ENCODE measurements at places on chromosomes 1 and 21.

DNA sequence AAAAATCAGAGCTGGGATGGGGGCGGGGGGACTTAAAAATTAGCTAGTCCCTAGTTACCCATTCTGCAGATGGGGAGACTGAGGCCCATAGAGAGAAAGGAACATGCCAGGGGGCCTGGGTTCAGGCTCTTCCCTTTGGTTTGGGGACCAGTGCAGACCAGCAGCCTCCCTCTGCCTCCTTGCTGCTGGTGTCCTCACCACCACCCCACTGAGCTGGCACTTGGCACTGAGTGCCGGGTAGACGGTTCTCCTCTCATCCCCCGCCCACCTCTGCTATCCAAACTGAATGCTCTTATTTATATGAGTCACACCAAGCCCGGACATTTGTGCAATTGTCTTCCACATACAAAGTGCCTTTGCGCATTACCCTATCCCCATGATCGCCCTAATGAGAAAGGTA, 39.2 kb downstream of the CAMK2N1 start:
- DNase-seq: no peak

- DNase-seq: no peak
Measured at GRCh38 chr1:204343802-204344201, 15.9 kb downstream of the PLEKHA6 start.

- DNase-seq: peak; percentile 19
Measured at GRCh38 chr1:224182057-224182865, 779 bp upstream of the DEGS1 start.

GRCh38 chr21:41442481-41443186, 16.6 kb downstream of the MX1 start:
- DNase-seq: no peak

DNA sequence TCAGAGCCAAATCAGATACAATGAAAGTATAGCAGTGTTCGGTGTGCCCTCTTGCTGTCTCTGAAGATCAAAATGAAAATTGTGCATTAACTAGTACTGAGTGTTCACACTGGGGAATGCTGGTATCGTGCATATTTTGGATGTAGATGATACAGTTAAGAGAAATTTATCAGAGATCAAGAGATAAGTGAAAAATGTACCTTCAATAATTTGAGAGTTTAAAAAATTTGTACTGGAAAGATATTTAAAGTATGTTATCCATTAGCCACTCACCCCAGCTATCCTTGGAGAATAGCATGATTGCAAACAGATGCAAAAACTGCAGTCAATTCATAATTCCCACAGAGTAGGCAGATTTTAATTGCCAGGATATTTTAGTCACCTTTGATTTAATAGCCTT, 56.4 kb downstream of the GREM2 start:
- no peak for DNase-seq

DNA sequence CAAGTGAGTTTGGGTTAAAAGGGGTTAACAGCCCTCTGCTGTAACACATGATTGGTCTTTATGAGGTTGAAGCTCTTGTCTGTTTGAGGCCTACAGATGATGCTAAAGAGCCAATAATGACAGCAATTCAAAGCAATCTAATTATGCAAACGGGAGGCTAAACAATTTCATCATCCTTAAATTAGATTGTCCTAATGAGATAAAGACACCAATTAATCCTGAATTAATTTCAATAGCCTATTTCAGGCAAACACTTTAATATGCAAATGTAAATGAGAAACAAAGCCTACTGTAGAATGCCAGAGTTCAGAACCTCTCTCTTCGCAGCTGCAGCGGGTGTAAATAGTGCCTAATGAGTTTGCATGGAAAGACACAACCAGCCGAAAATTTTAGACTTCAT, 504.7 kb upstream of the PBX1 start:
- no peak for DNase-seq

GRCh38 chr1:248924696-248925532, 18.9 kb downstream of the PGBD2 start:
- DNase-seq: no peak

DNA sequence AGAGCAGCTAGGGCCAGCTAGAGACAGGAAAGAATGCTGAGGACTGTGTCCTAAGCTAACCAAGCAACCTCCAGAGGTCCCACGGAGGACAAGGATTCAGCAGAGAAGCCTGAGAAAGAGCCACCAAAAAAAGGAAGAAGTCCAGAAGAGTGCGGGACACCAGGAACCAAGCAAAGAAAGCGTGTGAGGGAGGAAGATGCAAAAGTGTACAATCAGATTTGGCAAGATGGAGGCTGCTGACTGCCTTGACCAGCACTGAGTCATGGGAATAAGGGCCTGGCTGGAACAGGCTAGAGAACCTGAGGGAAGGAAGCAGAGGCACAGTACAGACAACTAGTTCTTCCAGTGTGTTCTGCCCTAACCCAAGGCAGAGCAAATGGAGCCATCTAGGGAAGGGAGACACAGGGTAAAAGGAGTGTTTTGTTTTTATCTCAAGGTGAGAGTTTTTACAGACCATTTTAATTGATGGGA, 18.5 kb downstream of the TP53BP2 start:
- DNase-seq: no peak

Data from stimulated activated CD4-positive, alpha-beta T cell treated with anti-CD3 and anti-CD28 coated beads, Interleukin-15, amount 100 ng/mL, for 1 hour (primary cell).